AG10803 (cell line): ENCODE measurements at places on chromosomes 6 and 20.
A peak's percentile ranks its signal among the peaks of the same experiment; 100 is the strongest.

DNA sequence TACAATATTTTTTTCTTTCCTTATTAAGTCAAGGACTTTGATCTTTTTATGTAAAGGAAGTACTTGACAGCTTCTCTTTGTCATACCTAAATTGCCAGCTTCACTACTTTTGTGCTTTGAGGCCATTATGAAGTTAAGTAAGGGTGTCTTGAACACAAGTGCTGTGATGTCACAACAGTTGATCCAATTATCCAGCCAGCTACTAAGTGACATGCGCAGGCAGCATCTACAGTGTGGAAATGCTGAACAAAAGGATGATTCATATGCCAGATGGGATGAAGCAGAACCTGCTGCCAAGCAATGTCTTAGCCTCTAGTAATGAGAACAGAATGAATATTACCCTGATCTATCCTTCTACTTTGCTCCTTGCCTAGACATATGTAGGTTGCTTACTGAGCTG, 68.3 kb upstream of the TMEM244 start:
- DNase-seq, result peak; percentile 92

DNA sequence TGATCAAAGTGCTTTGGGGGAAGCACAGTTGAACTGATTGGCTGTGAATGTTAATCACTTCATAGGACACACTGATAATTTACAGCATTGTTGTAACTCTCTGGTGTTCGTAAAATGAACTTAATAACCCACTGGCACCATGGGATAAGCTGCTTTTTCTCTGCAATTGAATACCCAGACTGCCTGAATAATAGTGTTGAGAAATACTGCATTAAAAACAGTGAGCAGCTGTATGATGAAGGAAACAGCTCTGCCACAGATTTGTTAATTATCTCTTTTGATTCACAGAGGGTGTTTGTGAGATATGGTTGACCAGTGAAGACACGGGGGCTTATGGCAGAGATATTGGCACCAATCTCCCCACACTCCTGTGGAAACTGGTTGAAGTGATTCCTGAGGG, 420.9 kb downstream of the CDKAL1 start:
- no peak for DNase-seq

DNA sequence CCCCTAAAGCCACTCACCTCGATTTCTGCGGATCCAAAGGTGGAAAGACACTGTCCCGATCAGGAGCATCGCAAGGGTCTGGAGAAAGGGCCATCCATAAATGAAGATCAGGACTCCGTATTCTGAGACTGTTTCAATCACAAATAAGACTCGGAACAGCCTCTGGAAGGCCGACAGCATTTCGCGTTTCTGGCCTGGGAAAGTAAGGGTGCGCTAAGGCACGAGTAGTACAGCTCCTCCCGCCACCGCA, 44.6 kb downstream of the DPPA5 start:
- DNase-seq, result no peak

DNA sequence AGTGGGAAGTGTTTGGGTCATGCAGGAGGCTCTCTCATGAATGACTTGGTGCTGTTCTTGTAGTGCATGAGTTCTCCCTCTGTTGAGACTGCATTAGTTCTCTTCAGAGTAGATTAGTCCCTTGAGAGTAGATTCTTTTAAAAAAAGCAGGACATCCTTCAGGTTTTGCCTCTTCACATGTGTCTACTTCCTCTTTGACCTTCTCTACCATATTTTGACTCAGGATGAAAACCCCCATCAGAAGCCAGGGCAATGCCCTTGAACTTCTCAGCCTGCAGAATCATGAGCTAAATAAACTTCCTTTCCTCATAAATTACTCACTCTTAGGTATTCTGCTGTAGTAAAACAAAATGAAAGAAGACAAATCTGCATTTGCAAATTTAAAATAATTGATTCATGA, 170.3 kb downstream of the CD109 start:
- DNase-seq, result no peak

- no peak for DNase-seq
Observed at GRCh38 chr6:42091718-42092023, 41.3 kb downstream of the TAF8 start.

DNA sequence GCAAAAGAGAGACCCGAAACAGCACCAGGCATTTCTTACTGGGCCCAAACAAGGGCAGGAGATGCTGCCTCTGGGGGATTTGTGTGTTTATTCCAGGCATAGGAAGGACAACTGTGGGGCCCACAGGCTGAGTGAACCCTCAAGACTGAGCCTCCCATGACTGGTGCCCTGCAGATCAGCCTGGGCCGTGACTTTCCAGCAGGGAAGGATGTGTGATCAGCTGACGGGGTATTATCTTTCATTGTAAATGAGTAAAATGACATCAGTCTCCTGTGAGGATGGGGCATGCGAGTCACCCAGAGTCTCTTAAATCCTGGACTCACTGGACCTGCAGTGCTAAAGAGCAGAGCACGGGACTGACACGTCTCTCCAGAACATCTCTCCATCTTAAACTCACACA, 3.9 kb upstream of the TEAD3 start:
- DNase-seq, result peak; percentile 43

GRCh38 chr6:136517002-136517401, 33.2 kb downstream of the MAP7 start:
- DNase-seq, result no peak
